ENCODE measurements at places on chromosomes 1 and 21. TPM values are rescaled to one million over a fixed set of nuclear protein-coding genes. Genes with fewer than 3 reads are reported as not detected.

DNA sequence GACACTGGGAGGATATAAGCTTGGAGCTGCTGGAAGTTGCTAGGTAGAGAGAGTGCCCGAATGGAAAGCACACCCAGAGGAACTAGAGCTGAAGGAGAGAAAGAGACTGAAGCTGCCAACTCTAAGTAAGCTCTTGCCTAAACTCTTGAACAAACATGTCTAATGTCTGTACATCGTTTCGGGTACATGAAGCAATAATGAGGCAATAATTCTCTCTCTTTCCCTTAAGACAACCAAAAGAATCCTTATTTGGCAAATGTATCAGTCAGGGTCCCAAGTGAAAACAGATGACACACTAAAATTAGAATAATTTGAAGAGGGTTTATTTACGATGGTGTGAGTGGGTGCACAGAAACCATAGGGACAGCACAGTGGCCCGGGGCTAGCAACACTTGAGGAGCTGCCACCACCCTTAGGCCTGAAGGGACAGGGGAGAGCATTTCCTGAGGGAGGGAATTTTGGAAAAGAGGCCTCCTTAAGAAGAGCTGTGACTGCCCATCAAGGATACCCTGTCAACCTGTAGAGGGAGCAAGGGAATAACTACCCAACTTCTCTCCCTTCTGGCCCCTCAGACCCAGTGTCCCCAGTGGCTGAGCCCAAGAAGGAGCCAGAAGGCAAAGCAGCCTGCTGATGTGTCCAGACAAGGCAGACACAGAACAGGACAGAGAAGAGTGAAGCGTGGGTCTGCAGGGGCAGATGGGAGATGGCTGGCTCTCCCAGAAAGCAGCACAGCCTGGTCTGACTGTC, 36.1 kb upstream of the KHDRBS1 start:
- DNase-seq = peak; percentile 47

Gene RBP7
- not detected for total RNA-seq

Gene SAMD13
- 0.56 TPM for total RNA-seq

Gene DDAH1
- total RNA-seq = 94.5 TPM

Gene SIM2
- total RNA-seq = 1.9 TPM

Gene STPG1
- 3.6 TPM for total RNA-seq

GRCh38 chr1:101323535-101323934, 86.7 kb downstream of the S1PR1 start:
- no peak for DNase-seq

Gene CHIA
- not detected for total RNA-seq

DNA sequence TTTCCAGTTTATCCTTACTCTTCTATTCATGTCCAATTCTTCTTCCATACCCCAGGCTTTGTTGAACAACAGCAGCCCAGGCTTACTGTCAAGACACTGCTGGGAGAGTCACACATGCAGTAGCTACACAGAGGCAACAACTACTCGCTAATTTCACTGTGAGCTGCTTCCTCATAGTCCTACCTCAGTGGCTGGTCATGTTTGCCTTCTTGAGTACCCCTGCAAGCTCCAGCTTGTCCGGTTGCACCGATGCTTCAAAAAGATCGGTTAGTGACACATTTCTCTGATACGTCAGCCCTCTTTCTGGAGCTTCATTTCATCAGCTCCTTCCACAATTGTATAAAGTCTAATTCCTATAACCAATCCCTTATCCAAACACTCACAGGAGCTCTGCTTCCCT, 246.7 kb upstream of the NFIA start:
- no peak for DNase-seq

Gene NDUFV3
- total RNA-seq = 62.5 TPM

DNA sequence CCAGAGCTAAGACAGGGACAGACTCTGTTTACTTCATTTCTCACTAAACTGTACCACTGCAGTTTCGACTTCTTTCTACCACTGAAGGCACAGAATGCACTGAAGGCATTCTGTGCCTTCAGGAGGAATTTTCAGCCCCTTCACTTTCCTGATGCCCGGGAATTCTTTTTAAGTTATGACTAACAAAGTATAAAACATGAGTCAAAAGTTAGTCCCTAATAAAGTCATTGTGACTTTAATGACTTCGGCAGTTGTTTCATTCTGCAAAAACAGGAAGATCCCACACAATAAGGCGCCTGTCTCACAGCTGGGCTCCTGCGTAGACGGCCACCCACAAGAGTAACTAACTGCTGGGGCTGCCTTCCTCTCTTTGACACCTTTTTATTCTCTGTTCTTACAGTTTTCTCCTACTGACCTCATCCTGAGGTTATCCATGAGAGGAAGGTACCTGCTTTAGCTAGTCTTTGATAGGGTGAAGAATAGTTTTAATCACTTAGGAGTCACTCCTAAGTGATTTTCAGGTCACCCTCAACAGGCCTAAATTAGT, 183.9 kb upstream of the SGIP1 start:
- peak; percentile 34 for DNase-seq

Gene URB2
- 12.8 TPM for total RNA-seq

Gene LCE3C
- total RNA-seq = not detected

Gene GPR52
- total RNA-seq = 0.90 TPM

- DNase-seq = peak; percentile 51
These were observed 60.3 kb upstream of the GREM2 start for GRCh38 chr1:240672132-240672811.

DNA sequence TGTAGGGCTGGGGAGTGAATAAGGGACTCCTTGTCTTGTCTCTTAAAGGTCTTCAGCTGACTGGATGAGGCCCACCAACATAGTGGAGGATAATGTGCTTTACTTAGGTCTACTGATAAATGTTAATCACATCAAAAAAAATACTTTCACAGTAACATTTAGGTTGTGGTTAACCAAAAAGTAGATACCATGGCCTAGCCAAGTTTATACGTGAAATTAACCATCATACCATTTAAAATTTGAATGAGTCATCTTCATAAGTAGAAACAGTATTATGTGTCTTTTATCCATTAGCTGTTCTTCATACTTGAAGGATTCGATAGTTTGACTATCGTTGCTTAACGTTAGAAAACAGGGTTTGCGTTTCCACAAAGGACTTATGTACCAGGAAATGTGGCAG, 80.9 kb downstream of the MTR start:
- DNase-seq = peak; percentile 62

Gene PMVK
- 7.2 TPM for total RNA-seq

Gene DMBX1
- not detected for total RNA-seq

Gene DPYD
- total RNA-seq = 47.3 TPM

DNA sequence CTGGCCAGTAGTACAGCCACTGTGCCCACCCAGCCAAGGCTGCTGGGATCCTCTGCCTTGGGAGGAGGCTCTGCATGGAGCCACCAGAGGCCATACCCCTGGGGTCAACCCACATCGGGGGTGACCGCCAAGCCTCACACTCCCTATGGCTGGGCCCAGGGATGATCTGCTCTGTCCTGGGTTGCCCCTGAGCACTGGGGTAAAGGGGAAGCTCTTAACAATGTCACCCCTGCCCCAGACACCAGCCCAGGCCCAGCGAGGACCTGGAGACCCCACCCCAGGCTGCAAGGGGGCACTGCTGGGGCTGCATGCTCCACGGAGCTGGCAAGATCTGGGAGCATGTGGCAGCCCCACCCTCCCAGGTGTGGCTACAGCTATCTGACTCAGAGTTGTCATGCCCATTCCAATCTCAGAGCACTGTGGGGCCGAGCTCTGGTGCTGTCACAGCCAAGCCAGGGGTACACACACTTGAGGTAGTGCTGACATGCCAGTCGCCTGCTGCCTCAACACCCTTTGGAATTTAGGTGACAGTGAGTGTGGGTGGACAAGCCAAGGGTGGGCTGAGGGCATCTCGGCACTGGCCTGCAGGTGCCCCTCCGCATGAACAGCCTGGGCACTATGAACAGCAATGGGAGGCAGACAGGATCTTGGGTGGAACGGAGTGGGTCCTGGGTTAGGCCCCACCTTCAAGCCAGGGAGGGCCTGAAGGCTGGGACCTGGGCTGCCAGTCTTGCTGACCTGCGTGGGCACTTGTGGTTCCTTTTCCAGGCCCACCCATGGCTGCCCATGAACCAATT, 427.7 kb downstream of the LRRIQ3 start:
- no peak for DNase-seq

DNA sequence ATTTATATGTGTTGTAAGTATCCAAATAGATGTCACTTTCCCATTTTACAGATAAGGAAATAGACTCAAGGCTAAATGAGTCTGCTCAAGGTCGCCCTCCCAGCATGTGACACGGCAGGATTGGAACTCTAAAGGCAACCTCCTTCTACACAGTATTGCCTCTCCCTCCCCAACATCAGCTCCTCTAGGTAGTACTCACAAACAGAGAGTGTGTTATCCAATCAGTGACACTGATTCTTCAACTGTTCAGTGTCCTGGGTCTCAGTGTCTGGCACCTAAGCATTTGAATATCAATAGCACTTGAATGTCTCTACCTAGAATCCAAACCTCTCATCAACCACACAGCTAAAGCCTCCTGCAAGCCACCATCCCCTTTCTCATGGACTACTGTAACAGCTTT, 87.1 kb downstream of the DAB1 start:
- DNase-seq = no peak

- DNase-seq = no peak
These were observed 92.7 kb downstream of the ESRRG start for GRCh38 chr1:216630532-216630931.

Gene PPIAL4G
- total RNA-seq = not detected

Gene FAM89A
- total RNA-seq = 6.8 TPM
